H9 (cell line): ENCODE measurements at places on chromosomes 7 and 10.

DNA sequence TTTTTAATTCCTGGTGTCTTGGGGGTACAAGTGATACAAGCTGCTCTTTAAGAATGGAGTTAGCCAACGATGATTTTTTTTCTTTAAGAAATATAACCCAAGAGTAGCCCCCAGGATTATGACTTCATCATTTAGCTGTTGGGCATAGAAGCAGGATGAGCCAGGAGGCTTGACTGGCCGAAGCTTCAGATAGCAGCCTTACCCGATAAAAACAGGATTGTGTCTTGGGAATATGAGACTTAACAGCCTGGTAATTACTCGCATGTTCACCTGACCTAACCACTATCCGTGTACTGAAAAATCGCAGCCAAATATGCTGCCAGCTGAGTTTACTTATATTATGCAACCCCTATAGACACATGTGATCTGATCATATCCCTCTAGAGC lies 346.0 kb upstream of the BMPER start:
- DNase-seq, result no peak

DNA sequence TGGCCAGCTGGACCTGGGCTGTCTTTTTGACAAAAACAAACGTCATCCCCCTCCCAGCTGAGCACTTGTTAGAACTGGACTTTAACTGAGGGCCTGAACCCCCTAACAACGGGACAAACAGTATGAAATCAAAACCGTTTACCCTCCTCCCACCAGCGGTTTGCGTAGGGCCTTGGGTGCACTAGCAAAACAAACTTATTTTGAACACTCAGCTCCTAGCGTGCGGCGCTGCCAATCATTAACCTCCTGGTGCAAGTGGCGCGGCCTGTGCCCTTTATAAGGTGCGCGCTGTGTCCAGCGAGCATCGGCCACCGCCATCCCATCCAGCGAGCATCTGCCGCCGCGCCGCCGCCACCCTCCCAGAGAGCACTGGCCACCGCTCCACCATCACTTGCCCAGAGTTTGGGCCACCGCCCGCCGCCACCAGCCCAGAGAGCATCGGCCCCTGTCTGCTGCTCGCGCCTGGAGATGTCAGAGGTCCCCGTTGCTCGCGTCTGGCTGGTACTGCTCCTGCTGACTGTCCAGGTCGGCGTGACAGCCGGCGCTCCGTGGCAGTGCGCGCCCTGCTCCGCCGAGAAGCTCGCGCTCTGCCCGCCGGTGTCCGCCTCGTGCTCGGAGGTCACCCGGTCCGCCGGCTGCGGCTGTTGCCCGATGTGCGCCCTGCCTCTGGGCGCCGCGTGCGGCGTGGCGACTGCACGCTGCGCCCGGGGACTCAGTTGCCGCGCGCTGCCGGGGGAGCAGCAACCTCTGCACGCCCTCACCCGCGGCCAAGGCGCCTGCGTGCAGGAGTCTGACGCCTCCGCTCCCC lies at the start of gene IGFBP1:
TSS of gene IGFBP1 (plus strand) at position 304 of the 808 bp plus-strand sequence. CDS start at position 469, 165 bp downstream.
- peak; percentile 45 for DNase-seq

- DNase-seq, result no peak
These were observed 161.0 kb downstream of the SEM1 start for GRCh38 chr7:96548664-96549063.

GRCh38 chr7:26157520-26158105 lies 5.6 kb downstream of the NFE2L3 start:
- DNase-seq, result no peak

DNA sequence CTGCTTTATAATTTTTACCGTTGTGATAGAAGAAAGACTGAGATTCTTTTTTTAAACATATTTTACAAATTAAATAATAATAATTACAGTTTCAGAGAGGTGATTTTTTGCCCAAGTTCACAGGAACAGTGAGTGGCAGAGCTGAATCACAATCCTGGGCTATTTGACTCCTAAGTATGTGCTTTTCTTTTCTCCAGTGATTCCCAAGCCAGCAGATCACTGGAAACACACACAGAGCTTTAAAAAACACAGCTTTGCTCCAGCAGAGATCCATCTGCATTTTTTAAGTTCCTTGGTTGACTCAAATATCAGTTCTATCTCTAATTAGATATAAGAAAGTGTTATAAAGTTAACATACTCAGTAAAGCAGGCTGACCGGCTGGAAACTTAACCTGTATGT lies 69.0 kb downstream of the AHR start:
- no peak for DNase-seq

DNA sequence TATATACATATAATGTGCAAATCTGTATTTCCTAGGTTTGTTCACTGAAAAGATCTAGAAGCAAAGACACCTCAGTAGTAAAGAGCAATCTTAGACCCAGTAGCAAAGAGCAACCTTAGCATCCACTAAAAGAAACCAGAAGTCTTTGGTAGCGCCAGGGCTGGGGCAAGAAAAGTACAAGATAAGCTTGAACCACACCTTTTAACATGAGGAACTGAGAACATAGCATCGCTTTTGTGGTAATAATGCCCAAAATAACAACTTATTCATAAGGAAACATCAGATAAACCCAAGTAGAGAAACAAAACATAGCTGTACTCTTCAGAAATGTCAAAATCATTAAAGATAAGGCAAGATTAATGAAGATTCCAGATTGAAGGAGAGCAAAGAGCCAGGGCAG lies 173.4 kb downstream of the IMMP2L start:
- no peak for DNase-seq

DNA sequence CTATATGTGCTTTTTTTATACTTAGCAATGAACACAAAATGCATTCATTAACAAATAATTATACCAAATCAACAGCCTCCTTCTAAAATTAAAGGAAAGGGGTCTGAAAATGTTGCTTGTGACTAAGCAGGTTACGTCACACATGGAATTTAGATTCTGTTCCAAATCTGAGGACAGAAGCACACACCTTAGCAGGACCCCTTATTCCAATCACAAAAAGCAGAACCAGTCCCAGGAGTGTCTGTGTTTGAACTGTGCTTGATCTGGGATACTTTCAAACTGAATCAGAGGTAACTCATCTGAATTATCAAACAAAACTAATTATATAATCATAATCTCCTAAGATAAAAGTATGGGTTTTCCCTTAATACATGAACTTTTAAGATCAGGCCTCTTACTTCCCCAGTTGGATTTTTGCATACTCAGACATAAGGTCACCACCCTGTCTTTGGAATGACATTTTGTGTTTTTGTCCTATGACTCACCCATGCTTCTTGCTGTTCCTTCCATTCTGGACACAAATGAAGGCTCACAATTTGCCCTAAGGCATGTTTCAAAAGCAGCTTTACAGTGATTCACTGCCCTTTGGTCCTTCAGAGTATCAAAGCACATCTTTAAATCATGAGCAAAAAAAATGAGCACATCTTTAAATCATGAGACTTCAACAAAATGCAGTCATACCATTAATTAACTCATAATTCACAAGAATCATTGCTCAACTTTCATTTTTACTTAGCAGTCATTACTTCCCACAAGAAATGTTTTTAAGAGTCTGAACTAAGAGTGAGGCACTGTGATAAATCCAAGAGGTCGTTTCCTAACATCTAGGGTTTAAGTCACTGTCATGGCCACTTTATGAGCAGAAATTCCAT lies 35.5 kb downstream of the SEMA3C start:
- no peak for DNase-seq

DNA sequence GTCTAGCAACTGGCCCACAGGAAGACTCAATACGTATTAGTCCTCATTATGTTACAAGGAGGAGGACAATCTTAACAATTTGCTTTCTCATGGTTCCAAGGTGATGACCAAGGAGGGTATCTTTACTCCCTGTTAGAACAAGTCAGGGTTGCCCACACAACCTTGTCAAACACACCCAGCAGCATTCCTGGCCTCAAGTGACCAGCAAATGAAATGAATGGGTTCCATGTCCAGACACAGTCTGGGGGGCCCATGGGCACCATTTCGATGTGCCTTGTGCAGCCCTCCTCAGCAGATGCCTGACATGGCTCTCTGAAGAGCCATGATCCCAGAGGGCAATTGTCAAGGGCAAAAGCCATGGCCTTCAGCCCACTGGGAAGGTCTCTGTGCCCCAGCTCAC lies 40.8 kb downstream of the ANXA8 start:
- no peak for DNase-seq

DNA sequence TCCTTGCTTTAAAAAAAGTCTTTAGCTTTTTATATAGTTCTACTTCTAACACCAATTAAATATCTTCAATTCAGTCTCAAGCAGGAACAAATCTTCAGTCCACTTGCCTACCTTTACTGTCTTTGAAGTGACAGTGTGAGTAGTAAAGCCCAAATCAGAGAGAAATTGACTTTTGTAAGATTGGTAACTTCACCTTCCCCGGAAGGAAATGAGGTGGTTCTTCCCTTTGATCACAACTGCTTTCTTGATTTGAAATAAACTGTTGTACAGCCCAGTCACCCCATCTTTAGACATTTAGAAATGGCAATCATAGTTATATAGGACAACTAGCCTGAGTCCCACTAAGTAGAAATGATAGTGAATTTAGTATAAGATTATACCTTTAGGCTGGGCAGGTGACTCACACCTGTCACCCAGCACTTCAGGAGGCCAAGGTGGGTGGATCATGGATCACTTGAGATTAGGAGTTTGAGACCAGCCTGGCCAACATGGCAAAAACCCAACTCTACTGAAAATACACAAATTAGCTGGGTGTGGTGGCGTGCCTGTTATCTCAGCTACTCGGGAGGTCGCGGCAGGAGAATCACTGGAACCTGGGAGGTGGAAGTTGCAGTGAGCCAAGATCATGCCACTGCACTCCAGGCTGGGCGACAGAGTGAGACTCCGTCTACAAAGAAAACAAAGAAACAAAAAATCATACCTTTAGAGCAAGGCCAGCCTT lies 4.7 kb downstream of the FAS start:
- DNase-seq, result no peak

DNA sequence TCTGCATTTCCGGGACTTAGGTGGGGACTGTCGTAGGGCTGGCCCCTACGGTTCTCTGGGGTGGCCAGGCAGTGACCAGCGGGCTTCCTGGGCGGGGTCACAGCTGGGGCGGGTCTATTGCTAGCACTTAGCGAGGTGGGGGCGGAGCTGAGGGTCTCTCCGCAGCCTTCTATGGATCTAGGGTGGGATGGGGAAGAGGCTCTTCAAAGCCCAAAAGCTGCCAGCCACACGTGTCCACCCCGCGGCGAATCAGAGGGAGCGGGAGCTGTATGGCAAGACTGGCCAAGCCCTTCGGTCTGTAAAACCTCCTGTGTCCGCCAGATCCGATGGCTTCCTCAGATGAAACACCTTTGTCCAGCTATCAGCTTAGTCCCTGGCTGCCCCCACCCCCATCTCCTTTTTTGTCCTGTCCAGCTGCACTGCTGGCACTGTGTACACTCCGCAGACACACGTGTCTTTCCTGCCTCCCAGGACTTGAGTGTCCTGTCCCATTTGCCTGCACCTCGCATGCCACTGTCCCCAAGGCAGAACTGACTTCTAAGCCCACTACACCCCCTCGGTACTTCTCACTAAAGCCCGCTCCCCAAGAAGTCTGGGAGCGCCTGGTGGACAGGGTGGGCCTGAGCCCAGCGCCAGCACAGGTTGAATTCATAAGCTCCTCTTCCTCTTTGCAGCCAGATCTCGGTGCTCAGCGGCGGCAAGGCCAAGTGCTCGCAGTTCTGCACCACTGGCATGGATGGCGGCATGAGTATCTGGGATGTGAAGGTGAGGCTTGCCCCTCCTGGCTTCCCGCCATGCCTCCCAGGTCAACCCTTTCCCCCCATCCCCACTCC lies 14.8 kb downstream of the PDAP1 start:
- peak; percentile 96 for DNase-seq

- DNase-seq, result no peak
These were observed 185.7 kb downstream of the XPNPEP1 start for GRCh38 chr10:109737626-109738025.

- no peak for DNase-seq
These were observed 193.4 kb upstream of the FZD8 start for GRCh38 chr10:35835545-35835944.

DNA sequence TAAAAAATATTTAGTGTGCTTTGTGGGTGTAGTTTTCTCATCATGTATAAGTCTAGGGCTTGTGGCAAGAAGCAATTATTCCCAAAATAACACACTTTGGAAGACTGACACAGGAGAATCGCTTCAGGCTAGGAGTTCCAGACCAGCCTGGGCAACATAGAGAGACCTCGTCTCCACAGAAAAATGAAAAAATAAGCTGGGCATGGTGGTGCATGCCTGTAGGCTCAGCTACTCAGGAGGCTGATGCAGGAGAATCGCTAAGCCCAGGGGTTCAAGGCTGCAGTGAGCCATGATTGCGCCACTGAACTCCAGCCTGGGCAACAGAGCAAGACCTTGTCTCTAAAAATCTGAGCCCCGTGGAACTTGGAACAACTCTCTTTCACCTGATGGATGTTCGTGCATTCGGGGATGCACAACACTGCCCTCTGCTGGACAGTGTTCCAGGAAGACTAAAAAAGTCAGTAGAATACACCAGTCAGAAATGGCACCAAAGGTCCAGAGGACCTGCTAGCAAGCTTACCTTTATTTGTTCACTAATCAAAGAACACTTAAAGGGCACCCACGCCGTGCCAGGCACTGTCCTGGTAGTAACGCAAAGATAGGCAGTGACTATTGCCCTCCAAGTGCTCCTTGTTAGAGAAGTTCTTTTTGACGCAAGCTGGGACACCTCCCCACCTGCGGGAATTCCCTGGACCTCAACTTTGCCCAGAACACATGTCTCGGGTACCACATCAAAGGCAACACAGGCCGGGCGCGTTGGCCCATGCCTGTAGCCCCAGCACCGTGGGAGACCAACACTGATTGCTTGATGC lies 81.9 kb upstream of the CALN1 start:
- DNase-seq, result peak; percentile 75

GRCh38 chr10:130301021-130301892 lies 165.1 kb downstream of the GLRX3 start:
- DNase-seq, result no peak

- no peak for DNase-seq
These were observed 545.1 kb downstream of the AUTS2 start for GRCh38 chr7:70143075-70144044.

GRCh38 chr10:61897671-61898434 lies 3.6 kb upstream of the ARID5B start:
- DNase-seq, result peak; percentile 49

DNA sequence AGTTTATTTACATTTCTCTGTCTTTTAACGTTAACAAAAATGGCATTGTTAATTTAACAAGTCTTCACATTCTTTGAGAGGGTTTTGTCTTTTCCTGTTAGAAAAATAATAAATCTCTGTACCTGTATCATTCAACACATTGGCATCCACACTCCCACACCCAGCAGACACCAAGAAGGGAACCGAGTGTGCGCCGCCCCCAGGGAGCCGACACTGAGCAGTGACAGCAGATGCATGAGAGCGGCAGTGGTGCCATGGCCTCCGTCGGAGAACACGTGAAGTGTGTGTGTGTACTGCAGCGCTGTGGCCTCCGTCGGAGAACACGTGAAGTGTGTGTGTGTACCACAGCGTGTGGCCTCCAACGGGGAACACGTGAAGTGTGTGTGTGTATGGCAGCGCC lies 63.3 kb downstream of the DYNC2I1 start:
- no peak for DNase-seq

GRCh38 chr10:32618482-32618881 lies 172.5 kb downstream of the CCDC7 start:
- DNase-seq, result no peak

GRCh38 chr7:23546897-23547572 lies 15.3 kb upstream of the TRA2A start:
- DNase-seq, result peak; percentile 89

GRCh38 chr7:4742852-4743251 lies 32.6 kb upstream of the AP5Z1 start:
- no peak for DNase-seq

GRCh38 chr10:132687893-132688579 lies 97.9 kb downstream of the NKX6-2 start:
- peak; percentile 21 for DNase-seq
